Glomerular endothelial cell (primary cell): ENCODE measurements at places on chromosomes 4 and X.

DNA sequence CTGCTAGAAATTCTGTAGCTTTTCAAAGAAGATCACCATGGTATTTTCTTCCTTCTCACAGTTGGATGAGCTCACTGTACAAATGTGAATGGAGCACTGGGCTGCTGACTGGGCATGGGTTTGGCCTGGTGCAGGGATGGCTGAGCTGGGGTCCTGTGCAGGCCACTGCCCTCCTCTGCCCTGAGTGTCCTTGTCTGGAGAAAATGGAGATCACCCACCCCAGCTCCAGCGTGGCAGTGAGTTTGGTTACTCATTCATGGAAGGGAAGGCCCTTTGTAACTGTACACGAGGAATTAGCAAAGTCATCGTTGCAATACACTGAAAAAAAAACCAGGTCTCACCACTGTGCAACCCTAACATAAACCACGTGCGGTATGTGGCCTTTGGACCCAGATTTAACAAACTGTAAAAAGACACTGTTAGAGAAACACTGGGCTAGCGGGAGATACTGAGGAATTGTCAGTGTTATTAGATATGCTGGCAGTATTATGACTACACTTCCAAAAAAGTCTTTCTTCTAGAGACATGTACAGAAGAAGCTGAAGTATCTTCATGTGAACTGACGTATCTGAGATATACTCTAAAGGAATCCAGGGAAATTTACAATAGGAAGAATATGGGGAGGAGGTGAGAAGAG, 16.1 kb upstream of the TBC1D14 start:
- no peak for DNase-seq

- DNase-seq: no peak
Measured at GRCh38 chr4:165328708-165329107, 1.2 kb downstream of the MSMO1 start.

- DNase-seq: no peak
Measured at GRCh38 chr4:183300070-183300469, 20.0 kb downstream of the CLDN22 start.

DNA sequence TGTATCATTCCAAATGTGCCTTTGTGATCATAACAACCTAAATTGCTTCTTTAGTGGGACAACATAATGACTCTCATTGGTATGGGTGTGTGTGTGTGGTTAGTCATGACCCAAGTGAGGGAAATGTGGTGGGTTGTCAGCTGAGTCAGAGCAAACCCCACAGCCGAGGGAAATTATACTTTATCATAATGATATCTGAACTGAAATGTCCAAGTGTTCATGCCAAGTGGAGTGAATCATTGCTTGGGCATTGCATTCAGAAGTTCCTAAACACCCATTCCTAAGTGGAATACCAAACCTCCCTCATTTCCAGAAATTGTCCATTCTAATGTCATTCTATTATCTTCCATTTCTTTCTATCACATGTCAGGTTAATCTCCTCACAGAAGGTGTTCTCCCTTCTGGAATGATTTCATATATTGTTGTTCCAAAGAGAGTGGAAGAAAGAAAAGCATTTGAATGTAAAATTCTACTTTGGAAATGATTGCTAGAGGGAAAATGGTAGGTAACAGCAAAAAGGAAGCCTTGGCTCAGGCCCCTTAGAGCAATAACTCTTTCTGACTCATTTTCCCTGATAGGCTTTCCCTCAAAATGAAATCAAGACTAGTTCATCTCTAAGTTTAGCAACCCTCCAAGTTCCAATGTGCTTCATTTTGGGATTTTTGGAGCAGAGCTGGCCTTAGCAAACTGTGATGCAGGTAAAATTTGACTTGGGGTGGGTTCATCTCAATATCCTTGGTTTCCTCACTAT, 230.7 kb upstream of the KCNIP4 start:
- DNase-seq: no peak

DNA sequence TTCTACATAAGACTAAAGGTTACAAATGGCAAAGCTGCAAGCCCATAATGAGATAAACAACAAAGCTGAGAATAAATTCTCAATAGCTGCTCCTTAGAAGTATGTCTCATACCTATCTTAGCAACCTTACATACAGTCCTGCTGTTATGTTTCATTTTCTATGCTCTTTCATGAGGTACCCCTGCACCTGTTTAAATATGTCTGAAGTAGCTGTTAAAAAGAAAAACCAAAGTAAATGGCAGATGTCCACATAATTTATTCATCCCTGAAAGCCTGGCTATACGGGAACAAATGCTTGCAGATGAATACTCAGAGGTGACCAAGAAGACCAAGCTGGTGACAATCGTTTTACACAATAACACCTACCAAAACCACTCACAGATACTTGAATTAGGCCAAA, 22.5 kb downstream of the PPA2 start:
- no peak for DNase-seq

- DNase-seq: no peak
Measured at GRCh38 chr4:157304769-157305168, 84.2 kb downstream of the GRIA2 start.

DNA sequence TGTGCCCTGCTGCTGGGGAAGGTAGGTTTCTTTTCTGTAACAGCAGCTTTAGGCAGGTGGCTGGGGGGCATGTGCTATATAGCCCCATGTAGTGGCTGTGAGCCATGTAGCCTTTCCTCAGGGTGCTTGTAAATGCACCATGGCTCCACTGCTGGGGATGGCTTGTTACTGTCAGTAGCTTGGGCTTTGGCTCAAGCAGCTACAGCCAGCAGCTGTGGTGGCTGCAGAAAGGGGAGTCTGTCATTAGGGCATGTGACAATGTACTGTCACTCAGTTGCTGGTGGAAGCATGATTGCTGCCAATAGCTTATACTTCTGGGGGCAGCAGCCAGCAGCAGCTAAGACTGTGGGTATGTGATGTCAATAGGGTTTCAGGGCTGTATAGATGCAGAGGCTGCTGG, 33.9 kb upstream of the DDIT4L start:
- no peak for DNase-seq

- DNase-seq: no peak
Measured at GRCh38 chr4:1753697-1754311, 32.5 kb downstream of the TACC3 start.

DNA sequence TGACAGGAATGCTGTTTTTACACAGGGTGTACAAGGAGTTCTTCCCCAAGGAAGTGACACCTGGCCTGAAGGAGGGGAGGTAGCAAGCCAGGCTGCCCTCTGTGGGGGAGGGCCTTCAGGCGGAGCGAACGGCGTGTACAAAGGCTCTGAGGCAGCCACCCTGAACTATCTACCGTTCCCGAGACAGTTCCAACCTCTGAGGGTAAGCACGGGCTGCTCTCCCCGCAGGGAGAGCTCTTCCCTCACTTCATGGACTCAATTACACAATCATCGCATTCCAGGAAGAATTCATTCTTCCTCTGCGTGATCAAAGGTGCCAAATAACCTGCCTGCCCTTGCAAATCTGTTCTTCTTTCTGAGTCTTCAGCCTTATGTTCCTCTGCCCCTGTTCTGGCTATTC, 4.8 kb downstream of the ELK1 start:
- DNase-seq: no peak

DNA sequence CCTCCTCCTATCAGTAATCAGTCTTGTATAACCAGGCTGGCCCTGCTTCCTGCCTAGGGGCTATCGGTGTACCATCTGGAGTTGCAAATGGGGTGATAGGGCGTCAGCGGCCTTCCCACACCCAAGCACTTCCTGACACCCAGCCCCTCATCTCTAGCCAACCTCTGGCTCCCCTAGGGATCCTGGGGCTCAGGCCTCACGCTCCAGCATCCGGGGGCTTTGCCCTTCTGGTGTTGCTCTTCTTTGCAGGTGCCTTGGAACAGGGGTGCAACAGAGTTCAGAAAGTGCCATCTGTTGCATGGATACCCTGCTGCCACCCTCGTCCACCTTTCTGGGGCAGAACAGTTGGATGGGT, 4.1 kb downstream of the IL9R start:
- DNase-seq: no peak

DNA sequence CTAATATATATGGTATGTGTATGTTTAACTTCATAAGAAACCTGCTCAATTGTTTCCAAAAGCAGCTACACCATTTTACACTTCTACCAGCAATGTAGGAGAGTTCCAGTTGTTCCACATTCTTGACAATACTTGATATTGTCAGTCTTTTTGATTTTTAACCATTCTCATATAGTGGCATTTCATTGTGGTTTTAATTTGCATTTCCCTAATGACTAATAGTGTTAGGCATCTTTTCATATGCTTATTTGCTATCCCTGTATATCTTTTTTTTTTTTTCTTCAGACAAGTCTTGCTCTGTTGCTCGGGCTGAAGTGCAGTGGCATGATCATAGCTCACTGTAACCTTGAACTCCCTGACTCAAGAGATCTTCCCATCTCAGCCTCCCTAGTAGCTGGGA, 58.2 kb upstream of the TRIM2 start:
- no peak for DNase-seq

GRCh38 chr4:85836588-85837438, 361.9 kb downstream of the ARHGAP24 start:
- DNase-seq: no peak

DNA sequence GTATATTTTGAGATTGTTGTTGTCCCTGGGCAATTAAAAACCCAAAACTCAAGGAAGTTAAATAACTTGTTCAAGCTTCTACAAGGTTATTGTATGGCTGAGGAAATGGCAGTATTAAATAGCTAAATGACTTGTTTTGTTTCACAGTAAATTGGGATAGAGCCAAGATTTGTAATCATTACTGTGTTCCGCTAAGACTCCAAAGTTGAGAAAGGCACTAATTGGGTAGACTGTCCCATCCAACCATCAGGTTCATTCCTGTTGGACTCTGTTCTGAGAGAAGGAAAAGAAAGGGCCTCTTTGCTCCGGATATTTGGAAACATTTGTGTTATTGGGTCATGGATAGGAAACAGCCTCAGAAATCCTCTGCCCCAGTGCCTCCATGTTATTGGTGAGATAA, 82.2 kb downstream of the DCLK2 start:
- DNase-seq: no peak

GRCh38 chrX:40325161-40325560, 227.4 kb upstream of the BCOR start:
- DNase-seq: no peak

GRCh38 chr4:95898226-95898625, 58.3 kb downstream of the PDHA2 start:
- DNase-seq: no peak

DNA sequence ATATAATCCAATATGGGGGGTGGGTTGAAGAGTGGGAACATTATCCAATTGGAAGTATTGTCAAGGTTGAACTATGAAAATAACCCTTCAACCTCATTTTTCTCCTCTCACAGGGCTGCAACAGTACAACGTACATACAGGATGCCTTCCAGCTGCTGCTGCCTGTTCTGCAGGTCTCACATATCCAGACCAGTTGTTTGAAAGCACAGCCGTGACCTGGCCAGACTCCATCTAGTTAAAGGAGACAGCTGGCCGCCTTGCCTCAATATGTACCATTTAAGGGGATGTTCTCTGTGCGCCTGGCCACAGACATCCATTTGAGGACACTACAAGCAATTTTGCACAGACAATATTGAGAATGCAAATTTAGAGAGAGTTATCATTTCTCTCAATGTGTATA, 75.7 kb downstream of the FAM114A1 start:
- no peak for DNase-seq
